ENCODE measurements at places on chromosomes 3 and 15.

- H3K36me3 ChIP-seq: no peaks in the 10 kb centered on the region
- DNase-seq: no peak
- H3K27me3 ChIP-seq: peaks cover 16% of the 10 kb centered on the region
- H3K4me3 ChIP-seq: no peak overlapping the region
Observed at GRCh38 chr15:60102748-60103147, 98.6 kb downstream of the FOXB1 start.

- DNase-seq: no peak
- H3K27ac ChIP-seq: no peak overlapping the region
- no peak overlapping the region for H3K4me3 ChIP-seq
- H3K27me3 ChIP-seq: peaks cover 2% of the 10 kb centered on the region
- no peaks in the 10 kb centered on the region for H3K4me1 ChIP-seq
Observed at GRCh38 chr15:39512643-39513042, 68.2 kb upstream of the THBS1 start.

- no peaks in the 10 kb centered on the region for H3K27me3 ChIP-seq
- H3K4me3 ChIP-seq: no peak overlapping the region
- peaks cover 60% of the 10 kb centered on the region for H3K4me1 ChIP-seq
Observed at GRCh38 chr15:40042791-40043320, 3.9 kb upstream of the SRP14 start.

DNA sequence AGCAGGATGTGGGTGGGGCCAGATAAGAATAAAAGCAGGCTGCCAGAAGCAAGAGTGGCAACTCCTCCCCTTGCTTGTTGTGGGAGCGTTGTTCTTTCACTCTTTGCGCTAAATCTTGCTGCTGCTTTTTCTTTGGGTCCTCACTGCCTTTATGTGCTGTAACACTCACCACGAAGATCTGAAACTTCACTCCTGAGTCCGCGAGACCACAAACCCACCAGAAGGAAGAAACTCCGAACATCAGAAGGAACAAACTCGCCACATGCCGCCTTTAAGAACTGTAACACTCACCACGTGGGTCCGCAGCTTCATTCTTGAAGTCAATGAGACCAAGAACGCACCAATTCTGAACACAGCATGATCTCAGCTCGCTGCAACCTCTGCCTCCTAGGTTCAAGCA, 72.9 kb downstream of the IL12A start:
- H3K36me3 ChIP-seq: no peaks in the 10 kb centered on the region
- H3K27ac ChIP-seq: no peak overlapping the region
- no peak overlapping the region for H3K4me3 ChIP-seq

DNA sequence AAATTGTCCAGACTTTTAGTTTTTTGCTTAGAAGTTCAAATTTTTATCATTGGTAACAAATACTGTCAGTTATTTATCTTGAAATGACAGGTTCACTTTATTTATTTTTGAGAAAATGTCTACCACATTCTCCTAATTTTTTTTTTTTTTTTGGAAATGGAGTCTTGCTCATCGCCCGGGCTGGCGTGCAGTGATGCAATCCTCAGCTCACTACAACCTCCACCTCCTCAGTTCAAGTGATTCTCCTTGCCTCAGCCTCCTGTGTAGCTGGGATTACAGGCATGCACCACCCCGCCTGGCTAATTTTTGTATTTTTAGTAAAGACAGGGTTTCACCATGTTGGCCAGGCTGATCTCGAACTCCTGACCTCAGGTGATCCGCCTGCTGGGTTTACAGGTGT, 16.1 kb upstream of the EBLN2 start:
- H3K4me1 ChIP-seq: peaks cover 39% of the 10 kb centered on the region
- H3K36me3 ChIP-seq: peaks cover 28% of the 10 kb centered on the region
- no peak overlapping the region for H3K4me3 ChIP-seq
- no peak overlapping the region for H3K27ac ChIP-seq
- DNase-seq: no peak

- no peaks in the 10 kb centered on the region for H3K36me3 ChIP-seq
- H3K4me1 ChIP-seq: peaks cover 7% of the 10 kb centered on the region
- H3K27ac ChIP-seq: no peak within 1 kb of the TSS
Observed at GRCh38 chr3:122183521-122183892, at the start of gene CASR. TSS of gene CASR (plus strand) at chr3:122183668. CDS start at chr3:122254190, 70,522 bp downstream.

DNA sequence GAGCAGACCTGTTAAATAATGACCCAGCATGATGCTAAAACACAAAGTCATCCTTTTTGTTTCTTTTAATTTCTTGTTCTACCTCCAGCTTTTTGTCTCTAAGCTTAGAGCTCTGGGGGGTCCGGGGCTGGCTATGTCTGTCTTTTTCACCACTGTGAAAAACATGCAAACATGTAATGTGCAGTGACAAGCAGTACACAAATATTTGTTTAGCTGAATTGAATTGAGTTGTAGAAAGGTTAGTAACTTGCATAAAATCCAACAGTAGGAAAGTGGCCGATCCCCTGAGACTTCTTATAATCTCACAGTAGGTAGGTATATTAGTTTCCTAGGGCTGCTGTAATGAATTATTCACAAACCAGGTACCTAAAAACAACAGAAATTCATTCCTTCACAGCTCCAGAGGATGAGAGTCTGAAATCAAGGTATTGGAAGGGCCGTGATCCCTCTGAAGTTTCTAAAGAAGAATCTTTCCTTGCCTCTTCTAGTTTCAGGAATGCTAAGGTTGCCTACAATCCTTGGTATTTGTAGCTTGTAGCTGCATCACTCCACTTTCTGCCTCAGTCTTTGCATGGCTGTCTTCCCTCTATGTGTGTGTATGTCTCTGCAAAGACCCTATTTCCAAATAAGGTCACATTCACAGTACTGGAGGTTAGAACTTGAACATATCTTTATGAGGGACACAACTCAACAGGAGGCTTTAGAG, 32.7 kb downstream of the ARL14 start:
- H3K27me3 ChIP-seq: peaks cover 11% of the 10 kb centered on the region
- no peak overlapping the region for H3K4me3 ChIP-seq

DNA sequence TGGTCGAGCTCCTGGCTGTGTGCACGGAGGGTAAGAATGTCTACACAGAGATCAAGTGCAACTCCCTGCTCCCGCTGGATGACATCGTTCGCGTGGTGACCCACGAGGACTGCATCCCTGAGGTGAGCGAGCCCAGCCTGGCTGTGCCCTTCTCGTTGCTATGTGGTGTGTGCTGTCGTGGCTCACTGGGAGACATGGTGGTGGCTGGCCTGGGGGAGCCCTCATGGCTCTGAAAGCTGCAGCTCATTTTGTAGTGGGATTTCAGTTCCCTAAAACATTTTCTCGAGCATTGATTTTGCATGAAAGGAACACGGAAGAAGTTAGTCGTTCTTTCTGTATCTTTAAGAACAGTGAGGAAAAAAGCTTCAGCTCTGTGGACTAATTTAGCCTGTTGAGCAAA, 200.5 kb downstream of the ITPR1 start:
- peak overlapping the region; percentile 59 for H3K27ac ChIP-seq
- H3K4me1 ChIP-seq: peaks cover 7% of the 10 kb centered on the region
- no peaks in the 10 kb centered on the region for H3K27me3 ChIP-seq
- no peak for DNase-seq
- H3K4me3 ChIP-seq: no peak overlapping the region

DNA sequence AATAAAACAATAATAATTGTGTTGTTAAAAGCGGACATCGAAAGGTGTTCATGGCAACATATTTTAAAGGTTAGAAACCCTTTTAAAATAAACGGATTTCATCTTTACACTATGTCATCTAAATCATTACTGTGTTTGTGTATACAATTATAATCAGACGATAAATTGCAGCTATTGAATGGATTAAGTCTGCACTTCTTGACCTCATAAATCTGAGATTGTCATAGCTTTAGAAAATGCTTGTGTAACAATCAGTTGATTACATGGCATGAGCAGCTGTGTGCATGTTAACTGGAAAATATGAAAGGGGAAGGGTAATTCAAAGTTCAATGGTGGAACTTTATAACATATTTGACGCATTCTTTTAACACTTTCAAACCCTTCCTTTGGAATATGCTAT, 152.4 kb upstream of the MDFIC2 start:
- H3K27ac ChIP-seq: no peak overlapping the region
- no peaks in the 10 kb centered on the region for H3K4me1 ChIP-seq
- no peak for DNase-seq
- no peaks in the 10 kb centered on the region for H3K36me3 ChIP-seq

DNA sequence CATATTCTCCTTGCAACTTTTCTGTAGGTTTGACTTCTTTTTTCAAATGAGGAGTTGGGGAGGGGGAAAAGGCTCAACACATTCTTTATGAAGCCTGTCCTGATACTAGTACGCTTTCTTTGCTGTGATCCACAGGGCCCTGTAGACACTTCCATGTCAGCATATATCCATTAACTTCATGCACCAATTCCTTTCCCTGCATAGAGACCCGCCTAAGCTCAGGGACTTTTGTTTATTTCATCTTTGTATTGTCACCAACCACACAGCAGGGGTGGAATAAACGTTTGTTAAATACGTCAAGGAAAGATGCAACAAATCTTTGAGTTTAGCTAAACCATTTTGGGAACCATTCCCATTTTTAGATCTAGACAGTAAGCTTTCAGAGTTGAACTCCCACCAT, 43.0 kb upstream of the GK5 start:
- no peak overlapping the region for H3K4me3 ChIP-seq
- no peaks in the 10 kb centered on the region for H3K4me1 ChIP-seq
- DNase-seq: no peak

GRCh38 chr3:124384527-124384926, 345.7 kb upstream of the UMPS start:
- DNase-seq: no peak
- H3K4me1 ChIP-seq: no peaks in the 10 kb centered on the region
- no peak overlapping the region for H3K27ac ChIP-seq
- H3K27me3 ChIP-seq: peaks cover 33% of the 10 kb centered on the region
- no peaks in the 10 kb centered on the region for H3K36me3 ChIP-seq
